Cardiac atrium fibroblast (primary cell): ENCODE measurements at places on chromosomes 7 and 10. TPM values are rescaled to one million over a fixed set of nuclear protein-coding genes. Genes with fewer than 3 reads are reported as not detected.

STK32C gene
- 8.8 and 9.7 TPM in 2 replicates for total RNA-seq

HECW1 gene
- total RNA-seq, result not detected in 2 replicates

ASZ1 gene
- total RNA-seq, result not detected in 2 replicates

CRYGN gene
- not detected in 2 replicates for total RNA-seq

SYT15 gene
- under 0.01 TPM in 1 of 2 replicates, not detected in the other for total RNA-seq

PRR15 gene
- total RNA-seq, result 21.1 and 41.9 TPM in 2 replicates

CFAP70 gene
- total RNA-seq, result 0.16 and 0.18 TPM in 2 replicates

PRSS37 gene
- total RNA-seq, result not detected in 2 replicates

GNGT1 gene
- not detected in 2 replicates for total RNA-seq
